ENCODE measurements at places on chromosomes 16 and 17.

GRCh38 chr17:30393911-30394867 is 15.5 kb downstream of the CPD start:
- DNase-seq = no peak

DNA sequence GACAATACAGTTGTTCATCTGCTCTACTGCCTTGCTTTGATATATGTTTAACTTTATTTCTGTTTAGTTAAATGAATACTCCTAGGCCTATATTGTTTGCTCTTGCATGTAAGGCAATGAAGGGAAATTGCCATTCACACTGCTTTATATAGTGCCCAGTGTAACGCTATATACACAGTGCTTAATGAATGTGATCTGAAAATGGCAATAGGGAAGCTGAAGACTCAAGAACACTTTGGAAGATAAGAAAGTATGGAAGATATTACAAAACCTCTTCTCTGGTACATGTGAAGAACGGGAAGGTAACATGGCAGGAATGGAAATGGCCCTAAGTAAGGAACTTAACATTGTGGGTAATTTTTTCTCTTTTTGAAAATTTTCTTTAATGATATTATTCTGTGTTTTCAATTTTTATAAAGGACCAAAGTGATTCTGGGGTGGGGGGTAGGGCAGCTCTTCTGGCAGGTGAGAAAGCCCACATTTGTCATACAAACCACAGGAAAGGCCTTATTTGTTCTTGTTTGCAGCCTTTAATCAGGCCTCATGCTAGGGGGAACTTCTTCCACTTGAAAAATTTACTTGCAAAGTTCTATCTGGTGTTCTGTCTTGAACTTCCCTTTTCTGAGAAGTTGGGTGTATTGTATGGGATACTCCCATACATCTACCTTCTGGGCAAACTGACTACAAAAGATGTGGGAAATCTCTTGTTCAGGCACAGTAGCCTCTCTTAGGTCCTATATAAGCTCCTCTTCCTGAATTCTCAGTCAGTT is 100.8 kb upstream of the CORO6 start:
- no peak for DNase-seq

GRCh38 chr16:87581857-87582215 is 20.5 kb upstream of the JPH3 start:
- DNase-seq = peak; percentile 97

GRCh38 chr17:21293831-21294210 is 9.3 kb downstream of the MAP2K3 start:
- DNase-seq = no peak

DNA sequence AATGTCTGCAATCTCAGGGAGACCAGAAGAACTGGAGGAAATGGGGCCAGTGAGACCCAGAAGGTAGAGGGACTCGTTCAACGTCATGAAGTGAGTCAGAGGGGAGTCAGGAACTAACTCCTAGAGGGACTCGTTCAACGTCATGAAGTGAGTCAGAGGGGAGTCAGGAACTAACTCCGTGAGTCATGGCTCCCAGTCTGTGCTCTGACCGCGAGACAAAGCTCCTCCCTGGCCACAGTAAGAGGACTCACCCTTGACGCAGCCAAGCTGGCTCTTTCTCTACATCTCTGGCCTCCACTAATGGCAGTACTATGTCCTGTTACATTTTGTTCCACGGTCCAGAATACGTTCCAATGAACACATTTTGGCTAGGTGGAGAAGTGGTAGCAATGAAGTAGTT is 902.5 kb downstream of the KCNJ2 start:
- DNase-seq = peak; percentile 87

DNA sequence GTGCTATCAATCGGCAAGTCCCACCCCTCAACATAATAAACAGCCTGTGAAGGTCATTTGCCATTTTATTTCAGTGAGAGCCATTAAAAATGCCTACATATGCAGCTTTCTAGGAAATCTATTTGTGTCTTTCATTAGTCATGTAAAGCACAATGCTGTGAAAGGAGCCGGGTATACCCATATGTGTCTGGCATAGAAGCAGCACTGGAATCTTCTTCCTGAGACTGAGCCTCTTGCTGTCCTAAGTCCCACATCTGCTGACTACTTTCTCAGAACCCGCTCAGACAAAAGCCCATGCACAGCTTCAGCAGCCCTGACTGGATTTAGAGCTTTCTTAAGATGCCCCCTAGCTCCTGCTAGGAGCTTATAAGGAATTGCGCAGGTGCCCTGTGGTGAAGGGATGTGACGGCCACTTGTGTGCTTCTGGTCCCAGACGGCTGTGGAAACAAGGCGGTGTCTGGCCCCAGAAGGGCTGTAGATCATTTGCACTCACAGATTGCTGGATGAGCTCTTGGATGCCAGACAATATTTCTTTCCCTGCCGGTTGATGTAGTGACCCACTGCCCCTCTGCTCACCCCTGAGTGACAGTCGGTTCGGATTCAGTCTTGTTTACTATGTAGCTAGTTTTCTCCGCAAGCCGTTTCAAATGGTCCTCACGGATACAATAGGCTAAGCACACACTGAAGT is 172.2 kb downstream of the ANKFN1 start:
- DNase-seq = no peak

DNA sequence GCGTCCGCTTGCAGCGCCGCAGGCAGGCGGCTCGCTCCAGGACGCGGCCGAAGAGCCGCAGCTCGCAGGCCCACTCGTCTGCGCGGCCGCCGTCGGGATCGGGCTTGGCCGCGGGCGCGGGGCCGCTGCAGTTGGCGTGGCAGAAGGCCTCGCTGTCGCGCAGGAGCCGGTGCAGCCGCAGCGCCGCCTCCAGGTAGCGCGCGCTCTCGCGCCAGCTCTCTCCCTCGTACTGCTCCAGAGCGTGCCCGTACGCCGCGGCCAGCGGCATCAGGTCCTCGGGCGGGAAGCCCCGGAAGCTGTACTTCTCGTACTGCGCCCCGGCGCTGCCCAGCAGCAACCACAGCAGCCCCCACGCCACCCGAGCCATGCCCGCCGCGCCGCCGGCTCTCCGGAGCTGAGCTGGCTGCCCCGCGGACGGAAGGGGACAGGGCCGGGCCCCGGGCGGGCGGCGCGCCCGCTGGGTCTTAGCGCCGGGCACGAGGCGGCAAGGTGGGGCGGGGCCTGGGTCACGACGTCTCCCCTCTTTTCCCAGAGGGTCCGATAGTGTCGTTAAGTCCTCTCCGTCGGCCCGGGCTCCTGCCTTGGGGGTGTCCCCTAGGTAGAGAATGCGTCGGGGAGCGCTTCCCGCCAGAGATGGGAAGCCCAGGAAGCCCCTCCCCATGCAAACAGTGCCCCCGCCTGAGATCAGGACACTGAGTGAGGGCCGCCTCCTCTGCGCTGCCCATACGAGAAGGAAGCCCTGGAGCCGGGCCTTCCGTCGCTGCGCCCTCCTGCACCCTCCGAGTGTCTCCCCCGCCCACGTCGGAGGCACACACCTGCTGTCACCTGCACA is at the start of gene P3H4:
Gene P3H4, minus strand, starts transcription at position 401 of the 832 bp plus-strand sequence. Its CDS starts 34 bp downstream, at position 367.
- no peak for DNase-seq

- no peak for DNase-seq
These were observed 316.9 kb downstream of the SEC14L1 start for GRCh38 chr17:77457572-77458201.

- DNase-seq = no peak
These were observed 562 bp downstream of the ZC3H7A start for GRCh38 chr16:11796227-11797165.

GRCh38 chr16:87661561-87661960 is 59.3 kb downstream of the JPH3 start:
- DNase-seq = no peak

Measured in fibroblast of the conjunctiva (primary cell).